ENCODE measurements at places on chromosomes 3 and 15.

DNA sequence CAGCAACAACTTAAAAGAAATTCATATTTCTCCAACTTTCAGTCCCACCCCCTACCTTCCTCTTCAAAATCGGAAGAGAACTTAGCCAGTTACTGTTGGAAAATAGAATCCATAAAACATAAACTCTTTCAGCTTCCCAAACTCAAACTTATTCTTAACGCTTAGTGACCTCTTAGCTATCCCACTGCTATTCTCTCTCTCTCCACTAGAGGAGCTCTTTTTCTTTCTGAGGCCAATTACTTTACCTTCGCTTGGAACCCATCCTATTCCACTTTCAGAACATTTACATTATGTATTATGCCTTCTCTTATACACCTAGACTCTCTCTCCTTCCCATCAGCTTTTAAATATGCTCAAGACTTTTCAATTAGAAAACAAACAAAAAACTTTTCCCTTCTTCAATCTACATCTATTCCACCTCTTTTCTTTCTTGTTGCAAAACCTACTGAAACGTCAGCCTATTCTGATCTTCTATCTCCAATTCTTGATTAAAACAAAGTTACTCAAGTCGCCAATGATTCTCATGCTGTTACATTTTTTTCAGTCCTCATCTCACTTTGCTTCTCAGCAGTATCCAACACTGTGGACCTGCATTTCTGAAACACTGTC is 13.4 kb upstream of the GHSR start:
- DNase-seq: peak; percentile 31

- no peak for DNase-seq
These were observed 30.1 kb upstream of the ATP8B4 start for GRCh38 chr15:50149090-50149489.

DNA sequence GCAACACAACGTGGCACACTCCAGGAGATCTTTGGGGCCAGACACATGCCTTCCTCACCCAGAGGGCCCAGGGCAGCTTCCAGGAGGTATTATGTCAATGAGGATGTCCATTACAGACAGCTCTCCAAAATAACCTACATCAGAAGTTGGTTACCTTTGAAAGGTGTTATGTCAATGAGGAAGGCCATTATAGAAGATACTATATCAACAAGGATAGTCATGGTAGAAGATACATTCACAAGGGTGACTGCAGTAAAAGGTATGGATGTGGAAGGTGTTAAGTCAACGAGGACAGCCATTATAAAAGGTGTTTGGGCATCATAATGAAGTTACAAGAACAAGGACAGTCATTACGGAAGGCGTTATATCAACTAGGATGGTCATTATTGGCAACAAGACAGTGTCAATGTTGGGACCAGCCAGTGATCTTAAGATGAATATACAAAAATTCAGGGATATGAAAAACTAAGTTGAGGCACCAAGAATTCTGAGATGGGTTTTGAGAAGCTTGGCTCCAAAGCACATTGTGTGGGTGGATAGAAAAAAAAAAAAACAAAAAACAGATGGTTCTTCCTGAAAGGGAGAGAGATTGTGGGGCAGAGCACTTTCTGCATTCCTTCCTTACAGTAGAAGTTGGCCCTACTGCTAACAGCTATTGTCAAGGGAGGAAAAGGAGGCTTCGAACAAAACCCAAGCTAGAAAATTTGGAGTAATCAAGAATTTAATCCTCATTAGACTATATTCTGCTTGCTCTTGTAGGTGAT is 11.2 kb downstream of the CDCP1 start:
- DNase-seq: no peak

DNA sequence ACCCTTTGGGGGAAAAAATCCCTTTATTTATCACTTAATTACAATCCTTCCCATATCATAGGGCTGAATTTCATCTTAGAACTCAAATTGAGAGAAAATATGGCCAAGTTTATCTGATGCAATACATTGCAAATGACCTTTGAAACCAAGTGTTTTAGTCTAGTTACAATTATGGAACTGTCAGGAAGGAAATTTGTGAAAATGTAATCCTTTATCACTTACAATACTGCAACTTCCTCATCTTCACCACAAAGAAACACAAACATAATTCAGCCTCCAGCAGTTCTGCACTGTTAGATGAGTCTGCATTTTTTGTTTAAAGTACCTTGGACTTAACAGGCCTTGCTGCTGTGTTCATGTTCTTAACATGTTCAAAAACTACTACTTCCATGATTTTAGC is 4.6 kb downstream of the CCPG1 start:
- DNase-seq: no peak

- peak; percentile 2 for DNase-seq
These were observed at the start of gene GLDN for GRCh38 chr15:51341366-51342226. Gene GLDN, plus strand, starts transcription at chr15:51341655. Its CDS starts 30 bp downstream, at chr15:51341685.

DNA sequence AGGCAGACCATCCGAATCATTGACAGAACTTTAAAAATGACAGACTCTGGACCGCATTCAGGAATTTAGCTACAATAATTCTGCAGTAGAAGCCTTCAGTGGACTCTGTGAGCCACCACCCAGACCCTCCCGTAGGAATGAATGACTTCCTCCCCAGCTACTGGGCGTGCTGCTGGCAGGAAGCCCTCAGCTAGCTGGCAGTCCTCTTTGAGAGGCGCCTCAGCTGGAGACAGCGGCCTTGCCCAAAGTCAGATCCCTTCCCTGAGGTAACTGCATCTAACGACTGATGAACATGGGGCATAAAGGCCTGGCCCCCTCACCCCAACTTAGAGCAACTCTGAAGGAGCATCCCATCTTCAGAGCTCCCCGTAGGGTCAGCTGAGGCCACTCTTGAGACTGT is 25.8 kb downstream of the CRABP1 start:
- DNase-seq: no peak

- peak; percentile 88 for DNase-seq
These were observed 1.6 kb downstream of the OXTR start for GRCh38 chr3:8767667-8768363.

- peak; percentile 11 for DNase-seq
These were observed 201.5 kb upstream of the IL12A start for GRCh38 chr3:159787178-159787574.

DNA sequence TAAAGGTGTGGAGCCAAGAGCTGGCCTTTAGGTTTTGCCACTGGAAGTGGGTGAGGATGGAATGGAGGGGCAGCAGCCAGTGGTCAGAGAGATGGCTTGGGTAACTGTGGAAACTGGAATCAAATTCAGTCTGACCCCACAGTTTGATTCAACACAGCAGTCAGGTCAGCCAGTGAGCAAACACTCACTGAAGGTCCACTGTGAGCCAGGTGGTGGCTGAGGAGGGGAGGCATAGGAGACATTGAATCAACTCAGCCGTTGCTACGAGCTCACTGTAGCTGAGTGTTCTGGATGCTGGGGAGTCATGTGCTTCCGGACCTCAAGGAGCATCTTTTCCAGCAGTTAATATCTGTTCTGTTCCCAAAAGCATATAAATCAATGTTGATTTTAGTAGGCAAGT is 37.5 kb downstream of the LPP start:
- no peak for DNase-seq

DNA sequence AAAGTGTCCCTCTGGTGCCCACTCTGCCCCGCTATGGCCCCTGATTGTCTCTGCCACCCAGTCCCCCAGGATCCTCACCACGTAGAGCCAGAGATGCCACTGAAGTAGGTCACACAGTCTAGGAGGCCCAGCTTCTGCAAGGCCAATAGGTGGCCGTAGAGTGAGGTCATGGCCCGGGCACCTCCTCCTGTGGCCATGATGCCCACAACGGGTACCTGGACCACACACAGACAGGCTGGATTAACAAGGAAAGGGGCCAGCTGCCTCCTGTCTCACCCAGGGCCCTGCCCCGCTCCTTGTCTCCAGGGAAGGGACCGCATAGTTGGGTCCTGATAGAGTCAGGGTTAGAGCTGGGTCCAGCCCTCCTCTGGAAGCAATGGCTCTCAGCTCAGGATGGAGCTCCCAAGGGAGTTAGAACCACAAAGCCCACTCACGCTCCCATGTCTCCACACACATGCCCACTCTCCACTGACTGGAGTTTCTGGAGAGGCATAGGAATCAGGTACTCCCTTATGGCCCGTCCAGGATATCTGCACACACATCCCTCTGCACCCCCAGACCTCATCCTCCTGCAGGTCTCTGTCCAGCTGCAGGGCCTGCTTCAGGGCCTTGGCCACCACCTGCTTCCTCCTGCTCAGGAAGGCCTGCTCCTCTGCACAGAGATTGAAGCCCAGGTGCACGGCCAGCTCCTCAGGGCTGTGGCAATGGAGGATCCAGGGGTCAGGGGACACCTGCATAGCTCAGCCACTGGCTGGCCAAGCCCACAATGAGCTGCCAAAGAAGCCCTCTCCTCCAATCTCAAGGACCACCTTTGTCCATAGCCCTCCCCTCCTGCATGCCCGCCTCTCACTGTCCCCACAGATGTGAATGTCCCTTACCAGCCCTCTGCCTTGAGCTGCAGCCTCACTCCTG is 13.2 kb downstream of the PLA2G4D start:
- DNase-seq: no peak

- DNase-seq: no peak
These were observed 877.1 kb downstream of the PDCD6IP start for GRCh38 chr3:34675383-34676120.

- DNase-seq: no peak
These were observed 472.0 kb downstream of the ZPLD1 start for GRCh38 chr3:102906818-102907217.

DNA sequence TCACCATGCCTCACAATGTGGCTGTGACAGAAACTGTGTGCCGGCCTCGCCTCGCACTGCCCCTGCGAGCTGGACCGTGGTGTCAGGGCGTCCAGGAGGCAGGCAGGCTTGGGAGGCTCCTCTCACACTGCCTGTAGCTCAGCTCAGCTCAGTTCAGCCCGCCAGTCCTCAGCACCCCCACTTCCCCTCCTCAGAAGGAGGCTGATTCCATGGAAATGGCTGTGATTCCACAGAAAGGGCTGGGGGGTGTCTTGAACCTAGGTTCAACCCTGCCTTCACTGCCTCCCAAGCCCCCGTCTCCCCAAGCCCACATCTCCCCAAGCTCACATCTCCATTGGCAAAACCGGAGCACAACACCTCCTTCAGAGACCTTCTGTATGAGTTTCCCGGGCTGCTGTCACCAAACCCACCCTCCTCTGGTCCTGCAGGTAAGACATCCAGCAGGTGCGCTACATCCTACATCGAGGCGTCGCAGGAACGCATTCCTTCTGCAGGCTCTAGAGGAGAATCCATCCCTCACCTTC is 94.0 kb downstream of the OCA2 start:
- no peak for DNase-seq

GRCh38 chr3:124974691-124975090 is 40.1 kb upstream of the MUC13 start:
- DNase-seq: no peak

- no peak for DNase-seq
These were observed 293.4 kb upstream of the MME start for GRCh38 chr3:154786724-154787123.

GRCh38 chr15:78370013-78370412 is 29.9 kb downstream of the CRABP1 start:
- no peak for DNase-seq

GRCh38 chr3:63909431-63909830 is 2.8 kb downstream of the SCAANT1 start:
- no peak for DNase-seq

- no peak for DNase-seq
These were observed 18.3 kb downstream of the CPB1 start for GRCh38 chr3:148845756-148846395.

DNA sequence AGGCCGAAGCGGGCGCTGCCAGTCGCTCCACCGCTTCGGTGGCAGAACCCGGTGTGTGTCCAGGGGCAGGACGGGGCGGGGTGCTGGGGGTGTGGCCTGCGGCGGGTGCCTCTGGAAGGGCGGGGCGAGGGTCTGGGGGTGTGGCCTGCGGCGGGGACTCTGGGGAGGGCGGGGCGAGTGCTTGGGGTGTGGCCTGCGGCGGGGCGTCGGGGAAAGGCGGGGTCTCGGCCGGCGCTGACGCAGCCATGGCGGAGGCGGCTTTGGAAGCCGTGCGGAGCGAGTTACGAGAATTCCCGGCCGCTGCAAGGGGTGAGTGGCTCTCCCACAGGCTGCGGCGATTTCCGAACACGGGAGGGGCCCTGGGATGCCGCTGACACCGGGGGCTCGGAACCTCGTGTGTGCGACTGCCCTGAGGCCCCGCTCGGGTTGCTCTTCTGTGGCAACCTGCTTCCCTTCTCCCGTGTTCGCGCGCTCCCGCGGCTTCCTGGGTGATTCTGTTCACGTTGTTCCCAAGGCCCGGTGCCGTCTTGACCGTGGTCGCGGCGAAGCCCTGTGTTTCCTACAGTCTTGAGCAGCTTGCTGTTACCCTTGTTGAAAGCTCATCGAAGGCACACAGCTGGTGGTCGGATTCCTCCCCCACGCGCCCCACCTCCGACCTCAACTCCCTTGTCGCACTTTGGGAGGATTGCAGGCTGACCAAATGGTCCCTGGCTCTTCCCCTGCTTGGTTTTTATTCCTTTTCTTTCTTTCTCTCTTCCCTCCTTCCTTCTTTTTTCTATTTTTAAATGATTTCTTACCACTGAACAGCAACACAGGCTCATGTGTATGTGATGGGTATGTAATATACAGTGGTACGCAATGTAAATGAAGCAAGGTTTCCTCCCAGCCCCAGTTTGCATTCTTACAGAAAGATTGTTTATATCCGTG is at the start of gene JMJD7:
JMJD7 (plus strand) TSS at position 213 of the 927 bp plus-strand sequence; CDS start at position 246, 33 bp downstream.
- DNase-seq: peak; percentile 54

DNA sequence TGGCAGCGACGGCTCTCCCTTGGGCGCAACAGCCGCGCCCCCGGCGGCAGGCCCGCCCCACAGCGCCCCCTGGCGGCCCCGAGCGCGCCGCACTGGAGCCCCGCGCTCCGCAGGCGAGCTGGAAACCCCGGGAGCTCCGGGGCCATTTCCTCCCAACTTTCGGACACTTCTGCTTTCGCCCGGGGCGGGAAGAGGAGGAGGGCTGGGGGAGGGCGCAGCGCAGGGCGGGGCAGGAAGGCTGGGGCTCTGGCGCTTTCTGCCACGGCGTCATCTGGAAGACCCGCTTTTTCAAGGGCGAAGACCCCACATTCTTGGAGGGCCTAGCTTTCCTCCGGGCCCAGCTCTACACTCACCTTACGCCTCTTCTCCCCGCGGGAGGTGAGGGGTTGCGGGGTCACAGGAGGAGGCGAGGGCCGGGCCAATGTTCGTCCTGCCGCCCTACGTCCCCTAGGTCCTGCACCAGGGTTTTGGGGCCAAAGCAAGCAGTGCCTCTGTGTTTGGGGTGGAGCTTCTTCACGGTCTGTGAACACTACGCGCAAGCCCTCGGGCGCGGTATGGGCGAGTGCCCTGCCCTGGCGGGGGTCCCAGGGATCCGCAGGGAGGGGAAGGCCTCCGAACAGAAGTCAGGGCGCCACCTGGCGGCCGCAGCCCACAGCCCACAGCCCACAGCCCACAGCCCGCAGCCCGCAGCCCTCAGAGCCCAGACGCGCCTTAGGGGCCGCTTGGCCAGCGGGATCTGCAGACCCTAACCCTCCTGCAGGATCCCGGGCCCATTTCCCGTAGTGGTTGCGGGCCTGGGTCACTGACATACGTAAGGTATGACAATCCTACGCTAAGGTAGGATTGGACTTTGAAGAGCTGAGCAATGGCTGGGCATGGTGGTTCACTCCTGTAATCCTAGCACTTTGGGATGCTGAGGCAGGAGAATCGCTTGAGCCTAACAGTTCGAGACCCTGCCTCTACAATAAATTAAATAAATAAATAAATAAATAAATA is 31.1 kb downstream of the FOXL2 start:
- DNase-seq: peak; percentile 76

- no peak for DNase-seq
These were observed 450.0 kb upstream of the KCNMB2 start for GRCh38 chr3:178086144-178086825.

- no peak for DNase-seq
These were observed 70.2 kb downstream of the TFG start for GRCh38 chr3:100779480-100779879.

Data from NCI-H2029 (cell line).